Stimulated activated CD8-positive, alpha-beta memory T cell treated with anti-CD3 and anti-CD28 coated beads, Interleukin-4, amount 100 ng/mL, for 4 hours (primary cell): ENCODE measurements at places on chromosomes 13 and 19.

GRCh38 chr19:10587022-10587838, at the start of gene AP1M2:
Gene AP1M2, minus strand, starts transcription at chr19:10587312. Its CDS starts 81 bp downstream, at chr19:10587231.
- no peak for DNase-seq

GRCh38 chr19:48510421-48511268, 990 bp downstream of the LMTK3 start:
- peak; percentile 52 for DNase-seq

- no peak for DNase-seq
Observed at GRCh38 chr13:73704587-73704986, 429.6 kb downstream of the KLF12 start.

DNA sequence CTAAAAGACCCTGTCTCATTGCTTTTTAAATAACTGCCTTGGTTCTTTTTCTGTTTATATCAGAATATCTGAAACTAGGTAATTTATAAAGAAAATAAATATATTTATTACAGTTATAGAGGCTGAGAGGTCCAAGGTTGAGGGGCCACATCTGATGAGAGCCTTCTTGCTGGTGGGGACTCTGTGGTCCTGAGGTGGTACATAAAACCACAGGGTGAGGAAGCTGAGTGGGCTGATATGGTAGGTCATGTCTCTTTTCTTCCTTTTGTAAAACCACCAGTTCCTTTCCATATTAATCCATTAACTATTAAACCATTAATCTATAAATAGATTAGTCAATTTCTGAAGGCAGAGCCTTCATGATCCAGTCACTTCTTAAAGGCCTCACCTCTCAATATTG, 109.5 kb upstream of the SPRY2 start:
- DNase-seq = no peak

DNA sequence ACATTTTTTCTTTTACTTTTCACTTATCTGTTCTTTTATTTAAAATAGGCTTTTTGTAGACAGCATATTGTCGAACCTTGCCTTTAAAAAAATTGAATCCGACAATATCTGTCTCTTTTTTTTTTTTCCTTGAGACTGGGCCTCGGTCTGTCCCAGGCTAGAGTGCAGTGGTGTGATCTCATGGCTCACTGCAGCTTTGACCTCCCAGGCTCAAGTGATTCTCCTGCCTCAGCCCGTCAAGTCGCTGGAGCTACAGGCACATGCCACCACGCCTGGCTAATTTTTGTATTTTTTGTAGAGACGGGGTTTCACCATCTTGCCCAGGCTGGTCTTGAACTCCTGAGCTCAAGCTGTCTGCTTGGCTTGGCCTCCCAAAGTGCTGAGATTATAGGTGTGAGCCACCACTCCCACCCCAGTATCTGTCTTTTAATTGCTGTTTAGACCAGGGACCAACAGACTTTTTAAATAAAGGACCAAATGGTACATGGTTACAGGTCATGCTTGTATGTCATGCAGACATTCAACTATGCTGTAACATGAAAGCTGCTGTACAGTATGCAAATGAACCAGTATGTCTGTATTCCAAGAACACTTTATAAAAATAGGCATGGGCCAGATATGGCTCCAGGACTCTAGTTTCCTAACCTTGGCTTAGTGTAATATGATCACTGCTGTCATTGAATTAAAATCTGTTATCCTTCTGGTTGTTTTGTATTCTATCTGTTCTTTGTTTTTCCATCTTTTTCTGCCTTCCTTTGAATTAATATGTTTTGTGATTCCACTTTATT, 80.3 kb downstream of the GJA3 start:
- DNase-seq = no peak

GRCh38 chr19:4172861-4173473, 9.4 kb downstream of the SIRT6 start:
- DNase-seq = peak; percentile 31

GRCh38 chr19:8259142-8259921, 48.8 kb downstream of the CD320 start:
- DNase-seq = no peak
